ENCODE measurements at places on chromosomes 1 and 21.

DNA sequence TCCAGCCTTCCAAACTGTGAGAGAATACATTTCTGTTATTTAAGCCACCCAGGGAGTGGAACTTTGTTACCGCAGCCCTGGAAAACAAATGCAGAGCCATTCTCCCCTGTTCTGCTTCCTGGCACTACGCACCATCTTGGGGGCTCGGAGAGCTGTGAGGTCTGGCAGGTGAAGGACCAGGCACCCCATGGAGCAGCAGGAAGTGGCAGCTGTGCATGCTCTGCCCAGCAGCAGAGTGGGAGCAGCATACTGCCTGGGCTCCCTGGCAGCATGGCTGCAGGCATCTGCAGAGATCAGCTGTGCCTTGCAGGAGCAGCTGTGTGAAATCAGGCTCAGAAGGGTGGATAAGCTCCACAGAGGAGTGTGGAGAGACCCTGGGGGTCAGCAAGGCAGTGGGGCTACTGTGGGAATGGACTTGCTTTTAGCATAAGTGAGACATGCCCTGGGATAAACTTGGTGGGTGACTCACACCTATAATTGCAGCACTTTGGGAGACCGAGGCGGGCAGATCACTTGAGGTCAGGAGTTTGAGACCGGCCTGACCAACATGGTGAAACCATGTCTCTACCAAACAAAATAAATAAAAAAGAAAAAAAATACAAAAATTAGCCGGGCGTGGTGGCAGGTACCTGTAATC is 17.7 kb upstream of the ZSCAN20 start:
- no peak for DNase-seq

GRCh38 chr1:23344987-23345472 is 946 bp upstream of the HNRNPR start:
- no peak for DNase-seq

- DNase-seq, result no peak
These were observed 855 bp downstream of the DSCAM start for GRCh38 chr21:40846103-40846502.

GRCh38 chr1:84701376-84701775 is 11.1 kb upstream of the SSX2IP start:
- DNase-seq, result no peak

GRCh38 chr1:158013840-158014730 is 20.6 kb downstream of the KIRREL1 start:
- DNase-seq, result no peak

DNA sequence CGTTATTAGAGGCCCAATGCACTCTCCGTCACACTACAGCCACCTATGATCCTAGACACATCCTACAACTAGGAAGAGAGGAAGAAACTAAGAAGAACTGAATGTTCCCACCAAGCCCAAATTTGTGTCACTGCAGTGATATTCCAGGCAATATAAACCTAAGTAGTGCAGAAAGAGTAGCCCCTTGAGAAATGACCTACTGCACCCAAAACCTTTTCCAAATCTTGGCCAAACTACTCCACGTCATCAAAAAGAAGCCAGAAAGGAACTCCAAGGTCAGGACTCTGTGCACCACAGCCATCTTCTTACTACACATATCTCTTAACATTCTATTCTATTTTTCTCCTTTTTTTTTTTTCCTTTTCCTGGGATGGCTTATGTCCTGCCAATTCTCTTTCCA is 60.2 kb downstream of the ADAMTS1 start:
- DNase-seq, result no peak

GRCh38 chr1:6652986-6653385 is 28.3 kb downstream of the THAP3 start:
- DNase-seq, result no peak

- DNase-seq, result peak; percentile 74
These were observed 25.3 kb downstream of the TMEM51 start for GRCh38 chr1:15178571-15179484.

GRCh38 chr1:246591958-246592357 is 25.7 kb downstream of the CNST start:
- no peak for DNase-seq

GRCh38 chr1:177278626-177279390 is 108.0 kb downstream of the BRINP2 start:
- DNase-seq, result no peak

GRCh38 chr21:27756191-27756590 is 789.3 kb upstream of the ADAMTS5 start:
- no peak for DNase-seq

GRCh38 chr1:23624440-23624839 is 65.1 kb upstream of the ID3 start:
- DNase-seq, result no peak

GRCh38 chr1:89779151-89779940 is 41.5 kb upstream of the LRRC8D start:
- DNase-seq, result no peak

- DNase-seq, result no peak
These were observed 44.2 kb downstream of the PTPRU start for GRCh38 chr1:29280409-29281131.

- DNase-seq, result no peak
These were observed 1099.5 kb downstream of the PLA2G4A start for GRCh38 chr1:187928288-187928687.

DNA sequence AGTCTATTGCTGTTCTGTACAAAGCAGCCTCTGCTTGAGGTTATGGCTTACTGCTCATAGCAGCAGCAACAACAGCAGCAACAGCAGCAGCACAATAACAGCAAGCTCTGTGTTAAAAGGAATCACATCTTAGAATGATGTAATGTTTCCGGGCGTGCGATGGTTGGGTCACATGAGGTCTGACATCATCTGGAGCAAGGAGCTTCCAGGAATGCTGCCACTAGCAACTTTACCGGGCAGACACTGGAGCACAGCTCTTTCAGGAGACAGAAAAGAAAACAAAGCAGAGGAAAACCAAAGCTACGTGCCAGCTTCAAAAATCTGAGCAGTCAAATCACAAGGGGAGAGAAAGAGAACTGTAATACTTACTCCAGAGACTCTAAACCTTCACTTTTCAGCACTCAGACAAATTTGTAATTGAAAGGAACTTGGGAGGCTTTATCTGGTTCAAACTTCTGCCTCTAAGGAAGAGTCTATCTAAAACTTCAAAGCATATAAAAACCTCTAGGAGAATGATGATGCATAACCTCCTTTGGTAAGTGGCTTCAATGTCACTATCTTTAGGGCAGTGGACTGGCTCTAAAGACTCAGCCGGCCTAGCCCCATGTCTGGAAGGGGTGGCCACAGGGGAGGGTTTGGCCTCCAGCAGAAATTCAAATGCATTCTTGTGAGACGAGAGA is 28.3 kb upstream of the RAB3GAP2 start:
- DNase-seq, result peak; percentile 94

DNA sequence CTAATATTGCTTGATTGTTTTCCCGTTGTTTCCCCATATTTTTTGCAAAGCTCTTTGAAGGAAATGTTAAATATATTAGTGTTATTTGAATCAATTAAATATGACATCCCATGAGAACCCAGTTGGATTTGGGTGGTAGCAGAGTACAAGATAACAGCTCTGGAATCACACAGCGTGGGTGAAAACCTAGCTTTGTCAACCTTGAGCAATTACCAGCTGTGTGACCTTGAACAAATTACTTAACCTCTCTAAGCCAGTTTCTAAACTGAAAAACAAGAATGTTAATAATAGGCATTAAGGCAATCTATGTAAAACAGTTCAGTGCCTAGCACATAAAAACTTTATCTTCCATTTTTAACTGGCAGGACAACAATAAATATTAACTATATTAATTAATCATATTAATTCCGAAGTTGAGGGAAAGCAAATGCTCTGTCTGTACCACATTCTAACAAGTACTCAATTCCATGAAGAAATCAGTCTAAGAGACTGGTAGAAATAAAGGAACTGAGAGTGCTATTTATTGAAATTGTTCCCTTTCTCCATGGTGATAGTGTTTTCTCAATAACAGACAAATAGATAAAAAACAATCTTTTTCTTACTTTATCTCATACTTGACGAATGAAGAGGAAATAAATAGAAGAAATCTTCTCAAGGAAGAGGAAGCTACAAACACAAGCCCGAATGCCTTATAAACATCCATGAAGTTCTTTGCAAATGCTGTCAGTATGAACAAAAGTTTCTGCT is 27.0 kb downstream of the DNASE2B start:
- no peak for DNase-seq

DNA sequence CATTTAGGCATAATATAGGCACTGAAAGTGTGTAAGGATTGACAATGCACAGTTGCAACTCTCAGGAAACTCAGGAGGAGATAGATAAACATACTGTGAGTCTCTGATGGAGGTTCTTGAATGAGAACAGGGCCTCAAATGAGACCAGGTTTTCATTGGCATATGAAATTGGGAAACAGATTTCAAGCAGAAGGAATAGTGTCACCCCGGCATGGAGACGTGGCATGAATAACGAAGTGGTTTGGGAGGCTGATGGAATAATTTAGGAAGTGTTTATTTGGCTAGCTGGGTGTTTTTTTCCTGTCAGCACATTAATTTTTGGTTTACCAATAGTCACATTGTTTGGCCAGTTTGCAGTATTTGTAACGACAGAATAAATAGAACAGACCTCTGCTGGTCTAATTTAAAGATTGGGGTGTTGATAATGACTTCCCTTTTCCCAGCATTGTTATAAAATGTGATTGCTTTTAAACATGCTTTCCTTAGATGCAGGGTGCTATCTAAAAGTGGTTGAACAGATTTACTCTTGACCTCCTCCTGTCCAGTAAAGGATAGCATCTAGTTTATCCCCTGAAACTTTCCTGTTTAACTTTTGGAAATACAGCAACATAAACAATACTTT is 132.0 kb downstream of the C1orf21 start:
- no peak for DNase-seq

DNA sequence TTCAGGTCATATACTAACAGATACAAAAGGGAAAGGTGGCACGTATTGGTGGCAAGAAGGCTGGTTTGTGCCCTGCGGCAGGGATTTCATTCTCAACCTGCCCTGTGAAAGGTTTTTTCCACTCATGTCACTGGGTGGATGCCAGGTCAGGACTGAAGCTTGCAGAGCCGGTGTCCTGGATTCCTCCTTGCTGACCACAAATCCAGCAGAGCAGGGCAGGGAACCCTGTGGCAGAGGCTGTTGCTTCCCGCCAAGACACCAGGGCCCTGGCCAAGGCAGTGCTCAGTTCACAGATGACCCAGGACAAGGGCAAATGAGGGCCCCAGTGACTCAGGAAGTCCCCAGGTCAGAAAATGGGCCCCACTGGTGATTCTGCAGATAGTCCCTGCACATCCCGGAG is 16.4 kb downstream of the BSND start:
- no peak for DNase-seq

DNA sequence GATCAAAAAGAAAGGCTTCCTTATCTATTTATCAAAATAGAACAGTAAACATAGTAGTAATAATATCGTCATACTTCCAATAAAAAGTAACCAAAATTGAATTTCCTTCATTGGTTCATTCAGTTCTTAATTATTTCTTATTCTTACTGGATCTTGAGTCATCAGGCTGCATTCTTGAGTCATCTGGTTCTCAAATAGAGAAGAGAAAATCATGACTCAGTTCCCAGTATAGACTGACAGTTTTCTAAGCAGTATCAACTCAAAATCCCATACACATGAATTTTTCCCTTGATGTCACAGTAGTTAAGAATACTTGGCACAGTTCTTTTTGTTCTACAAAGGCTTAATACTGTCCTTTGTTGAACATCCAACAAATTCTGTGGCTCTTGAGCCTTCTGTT is 626.9 kb upstream of the ADGRL4 start:
- DNase-seq, result no peak

DNA sequence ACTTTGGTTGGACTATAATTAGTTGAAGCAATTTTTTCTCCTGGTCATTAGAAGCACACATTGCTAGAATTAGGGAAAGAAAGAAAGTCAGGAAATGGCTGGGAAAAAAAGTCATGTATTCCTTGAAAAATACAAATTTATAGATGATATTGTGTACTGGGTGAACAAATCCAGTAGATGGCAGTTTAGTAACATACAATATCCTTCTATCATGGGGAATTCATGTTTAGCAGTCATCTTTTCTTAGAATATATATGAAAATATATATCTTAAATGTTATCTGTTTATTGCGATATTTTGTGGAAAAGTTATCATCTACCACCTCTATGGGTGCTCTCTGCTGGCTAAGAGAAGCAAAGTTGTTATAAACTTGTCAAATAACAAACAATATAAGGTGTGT is 13.1 kb upstream of the ZRANB2 start:
- DNase-seq, result no peak

GRCh38 chr1:208347191-208347590 is 103.0 kb upstream of the PLXNA2 start:
- no peak for DNase-seq

DNA sequence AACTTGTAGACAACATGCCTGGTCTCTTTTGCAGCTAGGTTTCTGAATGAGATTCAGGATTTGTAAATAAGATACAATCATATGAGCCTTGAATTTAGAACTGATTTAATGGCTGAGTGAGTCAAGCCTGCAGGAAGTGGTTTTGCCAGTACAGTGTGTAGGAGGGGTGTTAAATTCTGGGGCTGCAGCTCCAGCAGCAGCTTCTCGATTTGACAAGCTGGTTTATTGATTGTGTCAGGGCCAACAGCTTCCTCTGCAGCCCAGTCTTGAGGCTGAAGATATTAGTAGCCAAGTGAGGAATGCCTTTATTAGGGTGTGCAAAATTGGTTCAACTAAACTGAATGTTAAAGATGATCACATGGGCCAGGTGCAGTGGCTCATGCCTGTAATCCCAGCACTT is 11.5 kb upstream of the PLA2G5 start:
- peak; percentile 64 for DNase-seq

- no peak for DNase-seq
These were observed 296.3 kb downstream of the PRDM2 start for GRCh38 chr1:13996334-13996733.

GRCh38 chr1:165903672-165904071 is 76.3 kb downstream of the UCK2 start:
- peak; percentile 58 for DNase-seq

DNA sequence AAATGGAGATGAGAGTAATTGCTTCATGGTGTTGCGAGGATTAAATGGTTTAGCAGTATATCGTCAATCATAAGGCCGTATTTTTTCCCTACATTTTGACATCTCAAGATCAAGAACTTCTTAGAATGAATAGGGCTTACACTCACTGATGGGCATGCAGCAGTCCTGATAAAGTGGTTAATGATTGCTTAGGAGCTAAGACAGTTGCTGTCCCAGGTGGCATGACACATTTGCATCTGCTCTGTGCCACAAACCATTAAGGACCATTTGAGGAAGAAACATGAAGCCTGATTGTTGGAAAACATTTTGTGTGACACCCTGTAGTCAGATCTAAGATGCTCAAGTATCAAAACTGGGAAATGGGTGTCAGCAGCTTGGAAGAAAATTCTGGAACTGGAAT is 81.0 kb upstream of the SGIP1 start:
- DNase-seq, result no peak

- DNase-seq, result no peak
These were observed 65.1 kb downstream of the CLIC6 start for GRCh38 chr21:34733852-34734251.

DNA sequence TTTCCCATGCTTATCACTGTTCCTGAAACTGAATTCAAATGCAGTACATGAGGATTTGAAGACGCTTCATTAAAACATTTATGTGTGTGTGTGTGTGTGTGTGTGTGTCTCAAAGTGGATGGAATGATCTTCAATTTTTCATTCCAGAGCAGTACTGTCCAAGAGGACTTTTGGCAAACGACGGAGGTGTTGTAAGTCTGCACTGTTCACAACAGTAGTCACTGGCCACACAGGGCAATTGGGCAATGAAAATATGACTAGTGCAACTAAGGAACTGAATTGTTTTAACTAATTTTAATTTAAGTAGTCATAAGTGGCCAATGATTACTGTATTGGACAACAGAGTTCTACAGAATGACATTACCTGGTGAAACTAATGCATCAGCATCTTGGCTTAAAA is 5.0 kb downstream of the TAF5L start:
- no peak for DNase-seq
